RWPE1 (cell line): ENCODE measurements at places on chromosomes 2 and 18.

DNA sequence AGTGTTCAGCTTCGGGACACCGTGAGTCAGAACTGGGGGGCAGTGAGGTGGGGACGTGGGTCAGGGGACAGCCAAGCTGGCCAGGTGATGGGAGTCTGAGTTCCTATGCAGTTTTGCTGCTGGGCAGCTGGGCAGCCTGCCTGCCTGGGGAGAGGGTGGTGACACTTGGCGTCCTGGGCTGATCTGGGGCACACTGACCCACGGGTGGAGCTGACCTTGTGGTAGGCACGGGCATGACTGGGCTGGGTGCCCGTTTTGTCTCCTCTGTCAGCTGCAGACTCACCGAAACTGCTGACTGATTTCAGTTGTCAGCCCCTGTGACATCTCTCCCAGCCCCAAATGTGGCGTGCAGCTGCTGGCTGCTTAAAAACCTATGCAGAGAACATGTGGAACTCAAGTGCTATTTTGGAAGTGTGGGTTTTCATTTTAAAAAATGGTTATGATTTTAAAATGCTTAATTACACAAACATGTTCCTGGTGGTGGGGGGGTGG lies 32.6 kb upstream of the E2F6 start:
- no peak for DNase-seq

- DNase-seq: peak; percentile 7
Observed at GRCh38 chr2:34102339-34102738, 503.2 kb upstream of the FAM98A start.

GRCh38 chr2:230781130-230781797 lies 68.6 kb downstream of the CAB39 start:
- peak; percentile 39 for DNase-seq

DNA sequence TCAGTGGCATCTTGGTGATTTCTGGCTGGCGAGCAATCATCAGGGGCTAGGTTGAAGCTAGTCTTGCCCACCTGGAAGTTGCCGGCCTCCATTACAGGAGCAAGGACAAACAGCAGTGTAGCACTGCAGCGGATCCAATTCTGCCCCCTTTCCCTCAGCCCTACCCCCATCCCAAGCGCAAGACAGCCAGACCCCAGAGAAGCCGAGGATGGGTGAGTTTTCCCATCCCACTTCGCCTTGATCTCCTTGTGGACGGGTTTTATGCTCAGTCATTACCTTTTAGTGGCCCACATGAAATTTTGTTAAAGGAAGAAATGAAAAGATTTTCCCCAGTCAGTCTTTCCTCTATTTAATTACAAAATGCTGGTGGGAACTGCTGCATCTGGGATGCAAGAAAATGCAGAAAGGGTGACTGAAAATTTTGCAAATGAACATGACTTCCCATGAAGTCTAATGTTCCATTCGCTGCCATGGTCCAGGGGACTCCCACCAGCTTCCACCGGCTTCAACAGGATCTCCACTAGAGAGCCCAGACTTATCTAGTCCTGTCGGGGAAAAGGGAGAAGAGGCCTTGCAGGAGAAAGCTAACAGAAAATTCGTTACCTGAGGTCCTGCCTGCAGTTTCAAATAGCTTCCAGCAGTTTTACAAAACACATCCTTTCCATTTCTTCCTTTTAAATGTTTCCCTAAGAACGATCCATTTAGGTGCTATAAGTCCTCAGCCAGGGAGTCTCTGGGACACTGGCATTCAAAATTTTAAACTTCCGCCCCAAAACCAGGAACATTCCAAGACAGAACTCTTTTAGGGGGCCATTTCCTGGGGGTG lies 1.9 kb upstream of the HOXD9 start:
- DNase-seq: no peak

DNA sequence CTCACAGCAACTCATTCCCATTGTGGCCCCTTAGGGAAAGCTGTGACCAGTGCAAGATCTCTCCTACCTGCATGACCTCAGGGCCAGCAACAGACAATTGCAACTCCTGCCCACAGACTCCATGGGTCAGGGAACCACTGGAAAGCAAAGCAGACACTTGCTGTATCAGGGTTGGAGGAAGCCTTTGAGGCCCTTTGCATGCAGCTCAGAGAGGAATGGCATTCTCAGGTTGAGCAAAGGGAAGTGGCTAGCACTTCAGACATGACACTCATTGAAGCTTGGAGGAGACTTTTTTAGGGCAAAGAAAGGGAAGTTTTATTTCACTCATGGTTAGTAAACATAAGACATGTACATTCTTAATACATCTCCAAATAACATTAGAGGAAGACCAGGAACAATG lies 22.1 kb downstream of the IL1F10 start:
- no peak for DNase-seq

GRCh38 chr18:9782073-9782857 lies 74.2 kb downstream of the RAB31 start:
- peak; percentile 34 for DNase-seq

- DNase-seq: no peak
Observed at GRCh38 chr18:1017227-1018058, 112.8 kb downstream of the ADCYAP1 start.

DNA sequence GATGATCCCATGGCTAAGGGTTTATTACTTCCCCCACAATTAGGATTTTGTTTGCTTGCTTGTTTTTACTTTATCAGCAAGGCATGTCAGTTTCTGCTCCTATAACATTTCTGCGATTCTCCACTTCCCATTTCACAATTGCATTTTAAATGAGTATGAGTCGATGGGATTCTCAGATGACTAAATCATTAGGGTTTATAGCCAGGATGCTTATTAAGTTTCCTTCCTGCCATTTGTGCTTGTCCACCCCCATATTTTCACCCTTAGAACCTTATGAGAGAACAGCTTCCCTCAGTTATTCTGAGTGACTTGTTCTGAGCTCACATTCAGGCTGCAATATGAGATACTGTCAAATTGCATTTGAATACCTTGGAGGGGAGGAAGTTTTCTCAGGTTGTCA lies 37.9 kb upstream of the C1GALT1C1L start:
- no peak for DNase-seq

DNA sequence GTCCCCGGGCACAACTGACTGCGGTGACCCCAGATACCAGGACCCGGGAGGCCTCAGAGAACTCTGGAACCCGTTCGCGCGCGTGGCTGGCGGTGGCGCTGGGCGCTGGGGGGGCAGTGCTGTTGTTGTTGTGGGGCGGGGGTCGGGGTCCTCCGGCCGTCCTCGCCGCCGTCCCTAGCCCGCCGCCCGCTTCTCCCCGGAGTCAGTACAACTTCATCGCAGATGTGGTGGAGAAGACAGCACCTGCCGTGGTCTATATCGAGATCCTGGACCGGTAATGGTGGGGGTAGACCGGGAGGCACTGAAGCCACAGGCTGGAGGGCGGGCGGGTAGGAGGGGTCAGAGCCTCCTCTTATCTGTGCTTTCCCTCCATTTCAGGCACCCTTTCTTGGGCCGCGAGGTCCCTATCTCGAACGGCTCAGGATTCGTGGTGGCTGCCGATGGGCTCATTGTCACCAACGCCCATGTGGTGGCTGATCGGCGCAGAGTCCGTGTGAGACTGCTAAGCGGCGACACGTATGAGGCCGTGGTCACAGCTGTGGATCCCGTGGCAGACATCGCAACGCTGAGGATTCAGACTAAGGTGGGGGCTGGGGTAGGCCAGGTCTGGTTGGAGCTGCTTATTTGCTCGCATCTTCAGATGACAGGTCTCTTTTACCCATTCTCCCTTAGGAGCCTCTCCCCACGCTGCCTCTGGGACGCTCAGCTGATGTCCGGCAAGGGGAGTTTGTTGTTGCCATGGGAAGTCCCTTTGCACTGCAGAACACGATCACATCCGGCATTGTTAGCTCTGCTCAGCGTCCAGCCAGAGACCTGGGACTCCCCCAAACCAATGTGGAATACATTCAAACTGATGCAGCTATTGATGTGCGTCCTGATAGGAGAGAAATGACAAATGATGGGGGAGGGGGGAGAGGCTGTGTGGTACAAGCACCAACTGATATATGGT lies 780 bp downstream of the HTRA2 start:
- DNase-seq: no peak
